ENCODE measurements at places on chromosomes 6 and 20.

DNA sequence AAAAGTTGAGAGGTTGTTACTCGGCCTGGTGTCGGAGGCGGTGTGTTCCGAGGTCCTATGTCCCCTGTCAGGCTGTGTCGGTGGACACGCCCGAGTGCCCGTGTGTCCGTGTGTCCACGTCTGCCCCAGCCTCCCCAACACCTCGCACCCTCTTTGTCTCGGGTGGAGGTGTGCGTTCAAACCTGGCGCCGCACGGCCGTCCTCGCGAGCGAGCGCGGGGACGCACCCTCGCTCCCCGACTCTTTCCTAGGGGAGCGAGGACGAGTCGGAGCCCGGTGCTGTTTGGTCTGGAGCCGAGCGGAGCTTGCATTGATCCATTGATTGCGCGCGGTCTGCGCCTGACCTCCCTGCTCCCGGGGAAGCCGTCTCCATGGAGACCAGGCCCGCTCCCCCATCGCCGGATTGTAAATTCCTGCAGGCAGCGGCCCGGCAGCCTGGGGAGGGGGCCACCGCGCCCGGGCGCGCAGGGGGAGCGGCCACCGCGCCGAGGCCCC is 411 bp upstream of the SCUBE3 start:
- no peak for DNase-seq

GRCh38 chr6:15090145-15090579 is 155.7 kb upstream of the JARID2 start:
- DNase-seq: no peak

DNA sequence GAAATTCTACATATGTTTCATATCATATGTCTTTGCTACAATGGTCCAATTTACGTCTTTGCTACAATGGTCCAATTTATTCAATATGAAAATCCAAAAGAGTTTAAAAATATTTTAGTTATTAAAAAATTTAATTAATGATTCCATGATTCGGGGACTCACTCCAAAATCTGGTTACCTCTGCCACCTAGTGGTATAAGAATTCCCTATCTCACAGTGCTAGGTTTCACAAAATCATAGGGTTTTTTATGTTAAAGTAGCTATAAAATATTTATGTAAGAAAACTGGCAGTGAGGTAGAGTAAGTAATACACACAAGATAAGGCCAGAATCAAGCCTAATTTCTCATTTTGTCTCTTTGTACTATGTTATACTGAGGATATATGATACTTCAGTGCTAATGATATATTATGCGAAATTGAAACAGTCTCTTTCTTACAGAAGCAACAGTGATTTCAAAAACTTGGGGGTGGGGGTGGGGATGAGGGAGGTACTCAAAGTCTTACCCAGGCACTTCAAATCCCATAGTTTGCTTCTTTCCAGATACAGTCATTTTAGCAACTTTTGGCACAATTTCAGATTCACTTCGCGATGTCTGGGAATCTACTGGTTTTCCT is 52.3 kb downstream of the HBS1L start:
- DNase-seq: no peak

DNA sequence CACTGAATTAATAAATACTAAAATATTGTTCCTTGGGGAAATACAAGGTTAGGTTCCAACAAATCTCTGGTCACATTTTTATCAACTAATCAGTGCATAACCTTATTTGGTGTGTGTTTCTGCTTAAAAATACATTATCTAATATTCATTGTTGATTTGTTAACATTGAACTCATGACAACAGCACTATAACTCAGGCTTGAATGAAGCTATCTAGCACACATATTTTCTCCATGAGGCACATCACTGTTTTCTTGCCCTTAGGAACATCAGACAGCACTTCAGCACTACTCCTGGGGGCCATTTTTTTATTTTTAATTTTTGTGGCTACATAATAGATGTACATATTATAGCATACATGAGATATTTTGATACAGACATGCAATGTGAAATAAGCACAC is 277.2 kb upstream of the NT5E start:
- no peak for DNase-seq

- DNase-seq: no peak
These were observed 23.6 kb upstream of the TCFL5 start for GRCh38 chr20:62885046-62885895.

GRCh38 chr20:22303523-22303922 is 280.8 kb downstream of the FOXA2 start:
- DNase-seq: no peak

DNA sequence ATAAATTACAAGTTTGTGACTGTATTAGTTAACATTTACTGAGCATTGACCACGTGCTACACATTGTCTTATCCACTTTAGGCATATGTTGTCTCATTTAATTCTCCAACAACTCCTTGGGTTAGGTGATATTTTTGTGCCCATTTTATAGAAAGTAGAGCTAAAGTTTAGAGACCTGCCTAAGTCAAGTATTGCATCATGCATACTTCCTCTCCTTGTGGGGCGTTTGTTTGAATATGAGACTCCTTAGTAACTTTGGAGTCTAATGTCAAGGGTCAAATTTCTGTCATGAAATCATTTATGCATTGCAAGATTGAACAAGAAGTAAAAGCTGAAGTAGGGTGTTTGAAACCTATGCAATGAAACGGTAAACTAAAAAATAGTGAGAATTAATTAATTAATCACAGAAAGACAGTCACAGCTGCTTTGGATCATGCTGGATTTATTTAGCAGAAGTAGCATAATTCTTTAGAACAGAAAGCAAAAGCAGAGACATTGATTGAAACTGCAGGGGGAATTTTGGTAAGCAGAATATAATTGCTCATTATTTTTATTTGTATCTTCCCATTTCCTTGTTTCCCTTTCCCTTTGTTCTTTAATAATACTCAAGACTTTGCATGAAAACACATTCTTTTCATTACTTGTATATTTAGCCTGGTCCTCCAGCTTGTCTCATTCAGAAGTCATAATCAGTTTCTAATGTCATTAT is 1374.4 kb upstream of the GJE1 start:
- no peak for DNase-seq

DNA sequence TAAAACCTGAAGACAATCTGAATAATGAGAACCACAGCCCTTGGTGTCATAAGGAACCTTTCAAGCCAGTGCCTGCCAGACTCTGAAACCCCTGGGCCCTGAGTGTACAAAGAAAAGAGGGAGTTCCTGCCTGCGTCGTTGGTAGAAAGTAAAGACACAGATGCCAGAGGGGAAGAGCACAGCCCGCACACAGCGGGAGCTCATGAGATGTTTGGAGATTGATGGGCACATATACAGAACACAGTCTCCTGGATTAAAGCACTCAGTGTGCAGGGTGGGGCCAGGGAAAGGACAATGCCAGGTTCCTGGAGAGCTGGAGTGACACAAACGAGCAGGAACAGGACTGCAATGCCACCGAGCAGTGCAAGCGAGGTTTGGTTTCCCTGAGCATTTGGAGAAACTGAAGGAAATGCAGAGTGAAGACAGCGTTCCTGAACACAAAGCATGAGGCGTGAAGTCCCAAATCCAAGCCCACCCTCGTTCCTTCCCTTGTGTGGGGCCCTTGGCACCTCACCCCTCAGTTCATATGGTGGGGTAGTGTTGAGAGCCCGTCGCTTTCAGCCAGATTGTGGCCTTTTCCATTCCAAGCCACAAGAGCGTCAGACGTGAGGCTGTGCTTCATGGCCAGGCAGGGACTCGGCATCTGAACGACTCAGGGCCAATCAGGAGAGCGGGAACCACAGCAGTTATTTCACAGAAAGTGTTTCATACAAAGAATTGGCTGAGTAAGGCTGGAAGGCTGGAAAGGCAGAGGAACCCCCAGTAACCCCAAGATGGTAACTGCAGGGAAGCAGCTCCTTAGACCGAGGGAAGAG is 41.0 kb upstream of the RPS6KA2 start:
- no peak for DNase-seq

GRCh38 chr6:157150076-157150475 is 173.2 kb downstream of the TMEM242 start:
- no peak for DNase-seq

DNA sequence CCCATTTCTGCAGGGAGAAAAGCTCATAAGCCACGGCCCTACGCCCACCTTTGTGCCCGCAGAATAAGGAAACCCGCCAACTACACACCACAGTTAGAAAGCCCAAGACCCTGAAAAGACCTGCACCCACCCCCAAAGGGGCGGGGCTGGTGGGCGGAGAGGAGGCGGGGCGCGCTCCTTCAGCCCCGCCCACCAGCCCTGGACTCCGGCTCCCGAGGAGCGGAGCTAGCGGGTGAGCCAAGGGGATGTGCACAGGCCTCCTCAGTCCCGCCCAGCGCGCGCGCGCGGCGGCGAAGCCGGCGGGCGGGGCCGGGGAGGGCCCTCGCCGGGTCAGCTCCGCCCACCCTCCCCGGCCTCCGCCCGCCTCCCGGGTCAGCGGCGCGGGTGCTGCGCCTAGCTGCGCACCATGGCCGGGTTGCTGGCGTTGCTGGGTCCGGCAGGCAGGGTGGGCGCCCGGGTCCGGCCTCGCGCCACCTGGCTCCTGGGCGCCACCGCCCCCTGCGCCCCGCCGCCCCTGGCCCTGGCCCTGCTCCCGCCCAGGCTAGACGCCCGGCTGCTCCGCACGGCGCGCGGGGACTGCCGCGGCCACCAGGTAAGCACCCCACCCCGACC is at the start of gene FAM210B:
TSS of gene FAM210B (plus strand) at position 375 of the 612 bp plus-strand sequence. CDS start at position 407, 32 bp downstream.
- peak; percentile 70 for DNase-seq

GRCh38 chr20:21516861-21517565 is 3.1 kb upstream of the NKX2-2 start:
- DNase-seq: no peak

GRCh38 chr6:110590821-110591351 is 114.5 kb upstream of the SLC22A16 start:
- no peak for DNase-seq

DNA sequence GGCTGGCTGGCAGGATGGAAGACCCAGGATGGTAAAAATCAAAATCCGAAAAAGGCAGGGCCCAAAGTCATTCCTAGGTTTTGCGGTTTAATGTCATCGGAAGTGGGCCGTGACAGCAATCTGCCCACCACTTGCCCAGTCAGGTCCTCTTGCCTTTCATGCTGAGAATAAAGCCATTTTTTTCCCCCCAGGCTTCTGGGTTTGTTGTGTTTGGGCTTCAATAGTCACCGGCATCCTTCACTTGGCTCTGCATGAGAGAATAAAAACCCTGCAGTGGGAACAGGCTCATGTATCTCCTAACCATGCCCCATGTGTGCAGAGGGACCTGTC is 56.1 kb downstream of the MEP1A start:
- DNase-seq: no peak

DNA sequence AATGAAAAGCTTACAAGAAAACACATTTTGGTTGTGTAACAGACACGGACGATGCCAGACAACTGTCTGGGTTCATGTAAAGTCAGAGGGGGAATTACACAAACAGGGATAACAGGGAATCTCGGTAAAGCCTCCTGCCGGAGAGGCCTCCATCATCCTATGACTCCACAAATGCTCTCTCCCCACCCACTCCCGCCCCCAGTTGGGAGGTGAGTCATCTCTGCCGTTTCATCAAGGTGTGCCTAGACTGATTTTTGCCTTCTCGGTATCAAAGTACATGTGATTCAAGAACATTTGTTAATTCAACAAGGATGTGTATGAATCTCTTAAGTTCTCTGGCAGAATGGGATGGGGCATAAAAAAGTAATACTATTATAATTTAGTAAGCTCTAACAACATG is 304.9 kb upstream of the PRDM1 start:
- DNase-seq: no peak

DNA sequence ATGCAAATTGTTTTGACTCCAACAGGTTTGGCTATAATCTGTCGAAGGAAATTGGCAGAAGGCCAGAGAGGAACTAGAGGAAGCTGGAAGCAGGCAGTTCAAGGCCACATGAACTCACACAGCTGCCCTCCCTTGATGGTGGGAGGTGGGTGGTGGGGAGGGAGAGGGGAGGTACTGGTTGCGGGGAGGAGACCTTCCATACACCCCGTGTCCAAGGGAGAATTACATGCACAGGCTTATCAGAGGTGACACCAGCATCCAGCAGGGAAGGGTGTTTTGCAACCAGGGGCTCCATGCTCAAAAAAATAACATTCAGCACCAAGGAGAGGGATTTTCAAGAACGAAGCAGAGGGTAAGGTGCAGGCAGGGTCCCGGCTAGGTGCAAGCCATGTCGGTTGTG is 9.1 kb downstream of the PRND start:
- no peak for DNase-seq

GRCh38 chr6:8149350-8149749 is 47.0 kb upstream of the EEF1E1 start:
- DNase-seq: no peak

GRCh38 chr6:129607581-129608186 is 102.3 kb downstream of the ARHGAP18 start:
- no peak for DNase-seq

GRCh38 chr20:14838663-14839628 is 501.5 kb upstream of the FLRT3 start:
- DNase-seq: no peak

GRCh38 chr20:23206061-23206460 is 119.9 kb upstream of the CD93 start:
- no peak for DNase-seq

DNA sequence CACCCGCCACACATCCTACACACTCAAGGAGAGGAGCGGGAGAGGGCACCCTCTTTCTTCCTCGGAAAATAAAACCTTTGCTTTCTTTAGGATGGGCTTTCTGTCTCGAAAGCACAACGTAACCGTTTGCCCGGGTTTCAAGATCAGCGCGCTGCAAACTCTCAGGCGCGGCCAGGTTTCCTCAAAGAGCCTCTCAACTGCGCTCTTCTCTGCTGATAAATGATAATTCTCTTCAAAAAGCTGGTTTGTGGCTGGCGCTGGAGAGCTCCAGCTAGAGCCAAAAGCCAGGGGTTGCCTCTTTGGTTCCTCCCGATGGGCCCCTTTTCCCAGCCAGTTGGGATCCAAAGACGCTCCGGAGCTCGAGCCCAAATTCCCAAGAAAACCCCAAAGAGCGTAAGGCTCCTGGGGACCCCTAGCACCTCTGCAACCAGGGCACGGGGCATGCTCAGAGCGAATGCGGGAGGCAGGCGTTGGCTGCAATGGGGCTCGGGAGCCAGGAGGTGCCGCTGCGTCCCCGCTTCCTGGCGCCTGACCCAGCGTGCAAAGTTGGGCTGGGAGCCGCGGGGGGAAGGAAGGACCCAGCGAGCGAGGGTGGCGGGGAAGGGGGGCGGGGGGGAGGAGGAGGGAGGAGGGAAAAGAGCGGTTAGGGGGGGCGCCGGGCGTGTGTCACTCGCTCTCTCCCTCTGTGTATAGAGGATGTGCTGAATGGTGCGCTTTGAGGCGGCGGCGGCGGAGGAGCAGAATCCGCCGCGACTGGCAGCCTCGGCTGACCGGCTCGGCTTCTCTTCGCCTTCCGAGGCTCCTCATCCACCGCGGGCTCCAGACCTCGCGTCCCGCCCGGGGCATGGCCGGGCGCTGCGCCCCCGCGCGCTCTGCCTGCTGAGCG is at the start of gene PLCB1:
TSS of gene PLCB1 (plus strand) at position 669 of the 886 bp plus-strand sequence. CDS start 386 bp downstream, outside the sequence.
- peak; percentile 66 for DNase-seq

DNA sequence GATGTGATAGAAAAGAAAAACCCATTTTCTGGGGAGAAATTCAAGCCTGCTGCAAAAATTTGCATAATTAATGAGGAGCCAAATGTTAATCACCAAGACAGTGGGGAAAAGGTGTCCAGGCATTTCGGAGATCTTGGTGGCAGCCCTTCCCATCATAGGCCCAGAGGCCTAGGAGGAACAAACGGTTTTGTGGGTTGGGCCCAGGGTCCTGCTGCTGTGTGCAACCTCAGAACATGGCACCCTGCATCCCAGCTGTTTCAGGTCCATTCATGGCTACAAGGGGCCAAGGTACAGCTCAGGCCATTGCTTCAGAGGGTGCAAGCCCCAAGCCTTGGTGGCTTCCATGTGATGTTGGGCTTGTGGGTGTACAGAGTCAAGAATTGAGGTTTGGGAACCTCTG is 189.8 kb upstream of the IMPG1 start:
- DNase-seq: no peak
